ENCODE measurements at places on chromosomes 5 and 9.

DNA sequence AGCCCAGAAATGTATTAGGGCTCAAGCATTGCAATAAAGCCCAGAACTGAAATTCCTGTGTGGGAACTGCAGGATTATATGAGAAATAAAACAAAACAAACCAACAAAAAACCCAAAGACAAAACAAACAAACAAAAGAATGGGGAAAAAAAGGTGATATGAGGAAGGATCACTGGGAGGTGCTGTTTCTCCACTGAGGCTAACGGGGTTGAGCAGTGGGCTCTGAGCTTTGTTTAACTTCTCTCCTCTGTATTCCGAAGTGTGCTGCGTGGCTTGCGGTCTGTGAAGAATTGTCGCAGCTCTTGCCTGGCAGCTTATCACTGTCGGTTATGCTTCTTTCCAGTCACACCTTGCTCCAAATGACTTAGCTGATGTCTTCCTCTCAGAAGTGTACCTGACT lies 106.3 kb downstream of the TENT4A start:
- DNase-seq: no peak

DNA sequence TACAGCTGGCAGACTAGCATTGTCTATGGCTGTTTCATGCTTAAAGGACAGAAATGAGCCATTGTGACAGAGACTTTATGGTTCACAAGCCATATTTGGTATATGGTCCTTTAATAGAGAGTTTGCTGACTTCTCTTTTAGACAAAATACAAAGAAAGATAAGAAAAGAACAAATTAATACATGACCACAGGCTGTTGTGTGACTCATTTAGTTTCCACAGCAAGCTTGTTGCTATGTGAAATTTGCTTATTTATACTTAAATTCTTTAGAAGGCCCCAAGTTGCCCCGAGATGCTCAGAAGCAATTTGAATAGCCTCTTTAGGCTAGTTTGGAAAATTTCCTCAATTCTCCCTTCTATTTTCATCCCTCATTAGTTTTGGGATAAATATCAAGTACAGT lies 315.3 kb upstream of the RPS23 start:
- DNase-seq: peak; percentile 4

DNA sequence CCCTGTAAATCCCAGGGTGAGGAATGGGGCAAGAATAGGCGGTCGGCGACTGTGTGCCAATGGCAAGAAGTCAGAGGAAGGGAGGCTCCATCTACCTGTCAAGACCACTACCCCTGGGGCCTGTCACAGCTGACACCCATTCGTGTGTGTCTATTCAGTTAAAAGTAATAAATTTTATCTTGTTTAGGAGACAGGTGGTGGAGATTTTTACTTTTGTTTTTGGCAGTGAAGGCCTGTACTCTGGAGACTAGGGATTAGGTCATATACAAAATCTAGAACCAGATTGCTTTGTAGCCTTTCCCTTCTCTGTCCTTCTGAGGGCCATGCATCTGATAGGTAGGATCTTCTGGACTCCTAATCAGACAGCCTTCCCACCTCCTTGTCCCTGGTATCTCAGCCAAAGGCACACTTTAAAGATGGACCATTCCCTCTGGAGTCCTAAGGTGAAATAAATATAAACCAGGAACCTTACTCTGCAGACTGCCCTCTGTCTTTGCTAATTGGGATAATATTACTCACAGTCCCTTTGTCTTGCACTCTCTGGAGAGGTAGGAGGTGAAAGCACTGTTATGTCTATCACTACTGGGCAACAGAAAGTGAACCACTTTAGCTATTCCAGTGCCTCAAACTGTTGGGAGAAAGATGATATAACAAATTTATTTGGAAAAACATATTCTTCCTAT lies 213.2 kb upstream of the ACTBL2 start:
- no peak for DNase-seq

- peak; percentile 92 for DNase-seq
Observed at GRCh38 chr9:20684035-20684874, at the start of gene FOCAD. TSS of gene FOCAD (plus strand) at chr9:20684259. CDS start at chr9:20715354, 31,095 bp downstream.

DNA sequence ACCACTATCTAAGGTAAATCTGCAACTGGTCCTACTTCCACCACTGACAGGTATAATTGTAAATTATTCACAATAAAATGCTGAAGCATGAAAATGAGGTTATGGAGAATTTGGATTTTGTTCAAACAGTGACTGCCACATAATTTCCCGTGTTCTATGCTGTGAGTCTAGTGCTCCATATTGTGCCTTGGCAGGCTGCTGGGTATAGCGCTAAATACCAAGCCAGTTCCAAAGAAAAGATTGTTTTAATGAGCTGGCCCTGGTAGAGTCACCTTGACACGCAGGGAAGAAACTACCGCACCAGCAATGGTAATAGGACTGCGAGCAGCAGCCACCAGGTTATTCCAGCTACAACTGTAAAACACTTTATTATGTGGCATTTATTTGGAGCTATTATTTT lies 30.4 kb downstream of the PSMB7 start:
- DNase-seq: no peak

DNA sequence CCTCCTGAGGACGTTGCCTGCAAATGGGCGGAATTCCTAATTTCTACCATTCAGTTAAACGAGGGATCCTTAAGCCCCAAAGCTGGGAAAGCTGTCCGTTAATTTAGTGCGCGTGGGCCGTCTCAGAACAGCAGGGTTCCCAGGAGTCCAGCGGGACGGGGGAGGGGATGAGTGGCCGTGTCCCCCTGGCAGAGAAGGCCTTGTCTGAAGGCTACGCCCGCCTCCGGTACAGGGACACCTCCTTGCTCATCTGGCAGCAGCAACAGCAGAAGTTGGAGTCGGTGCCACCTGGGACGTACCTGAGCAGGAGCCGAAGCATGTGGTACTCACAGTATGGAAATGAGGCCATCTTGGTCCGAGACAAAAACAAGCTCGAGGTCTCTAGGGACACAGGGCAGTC lies 1.3 kb downstream of the BRD3OS start:
- no peak for DNase-seq

DNA sequence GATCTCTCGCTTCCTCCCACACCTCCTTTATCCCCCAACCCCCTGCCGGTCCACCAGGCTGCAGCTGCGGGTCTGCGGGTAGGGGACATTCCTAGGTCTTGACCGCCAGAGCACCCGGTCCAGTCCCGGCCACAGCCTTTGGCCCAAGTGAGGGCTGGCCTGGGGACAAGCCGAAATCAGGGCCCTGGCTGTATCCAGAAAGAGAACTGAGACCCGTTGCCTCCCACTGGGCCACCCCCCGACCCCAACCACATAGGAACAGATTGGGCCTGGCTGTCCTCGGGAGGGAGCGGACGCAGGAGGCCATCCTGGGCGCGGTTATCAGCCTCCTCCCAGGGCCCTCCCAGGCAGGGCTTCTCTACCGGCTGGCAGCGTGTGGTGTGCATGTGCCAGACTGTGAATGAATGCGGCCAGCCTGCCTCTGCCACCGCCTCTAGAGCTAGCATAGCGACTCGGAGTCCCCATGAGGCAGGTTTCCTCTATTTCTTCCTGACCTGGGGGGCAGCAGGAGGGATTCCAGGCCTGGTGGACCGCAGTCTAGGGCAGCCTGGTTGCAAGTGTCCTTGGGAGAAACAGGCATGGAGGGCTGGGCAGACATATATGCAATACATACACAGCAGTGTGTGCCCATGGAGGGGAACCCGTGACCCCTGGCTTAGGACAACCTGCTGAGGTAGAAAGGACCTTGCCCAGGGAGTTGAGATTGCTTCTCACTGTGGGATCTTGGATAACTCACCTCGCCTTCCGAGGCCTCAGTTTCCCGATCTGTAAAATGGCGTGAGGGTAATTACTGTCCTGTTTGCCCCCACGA lies 1.2 kb downstream of the N4BP3 start:
- DNase-seq: no peak

DNA sequence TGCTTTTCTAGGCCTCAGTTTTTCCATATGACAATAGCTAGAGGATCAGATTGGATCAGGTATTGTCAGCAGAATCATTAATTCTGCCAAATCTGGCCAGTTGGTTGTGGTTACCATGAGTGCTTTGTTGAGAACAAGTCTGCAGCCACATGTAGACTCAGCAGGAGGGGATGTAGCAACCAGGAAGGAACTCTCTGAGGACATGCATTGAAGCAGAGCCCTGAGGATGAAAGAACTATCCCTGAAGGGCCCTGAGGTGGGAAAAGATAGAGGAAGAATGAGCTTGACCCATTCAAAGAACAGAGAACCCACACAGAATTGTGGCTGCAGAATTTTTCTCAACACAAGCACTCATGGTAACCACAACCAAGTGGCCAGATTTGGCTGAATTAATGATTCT lies 60.1 kb upstream of the AFAP1L1 start:
- DNase-seq: peak; percentile 77

- no peak for DNase-seq
Observed at GRCh38 chr5:92378966-92379611, 996.0 kb upstream of the ARRDC3 start.

- DNase-seq: no peak
Observed at GRCh38 chr5:143030349-143030748, 260.2 kb downstream of the ARHGAP26 start.

DNA sequence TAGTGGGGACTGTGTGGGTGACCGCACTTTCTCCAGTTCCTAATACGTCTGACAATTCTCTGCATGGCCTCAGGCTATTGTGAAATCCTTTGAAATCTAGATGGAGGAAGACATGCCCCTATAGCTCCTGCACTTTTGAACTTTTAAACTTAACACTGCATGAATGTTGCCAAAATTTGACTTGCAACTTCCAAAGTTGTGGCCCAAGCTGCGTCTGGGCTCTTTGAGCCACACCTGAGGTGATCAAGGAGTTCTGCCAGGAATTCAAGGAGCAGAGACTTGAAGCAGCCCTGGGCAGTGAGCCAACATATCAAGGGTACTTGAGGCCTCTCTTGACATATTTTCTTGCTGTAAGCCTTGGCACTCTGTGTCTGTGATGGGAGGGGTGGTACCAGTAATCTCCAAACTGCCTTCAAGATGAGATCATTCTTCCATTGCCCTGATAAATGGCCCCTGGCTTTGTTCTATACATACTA lies 1336.1 kb upstream of the CDH9 start:
- DNase-seq: no peak

DNA sequence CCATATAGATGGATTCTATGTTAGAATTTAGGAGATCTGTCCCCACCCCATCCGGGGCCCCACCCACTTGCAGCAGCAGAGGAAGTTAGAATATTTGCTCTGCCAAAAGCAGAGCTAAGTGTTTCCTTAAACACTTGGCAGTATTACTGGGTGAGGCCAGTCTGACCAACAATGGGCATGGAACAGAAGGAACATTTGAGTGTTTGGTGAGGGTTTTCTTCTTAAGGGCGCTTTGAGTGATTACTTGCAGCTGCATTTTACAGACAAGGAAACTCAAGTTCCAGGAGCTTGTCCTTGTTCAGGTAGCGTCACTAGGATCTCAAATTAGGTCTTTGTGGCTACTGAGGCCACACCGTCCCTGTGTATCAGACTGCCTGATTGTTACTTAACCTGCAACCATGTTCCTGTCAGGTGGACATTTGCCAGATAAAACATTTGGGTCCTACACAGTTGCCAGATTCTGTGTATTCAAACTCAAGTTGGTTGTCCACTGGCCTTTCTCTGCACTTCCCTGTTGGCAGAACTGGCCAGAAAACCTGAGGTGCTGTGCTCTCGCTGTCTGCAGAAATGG lies 59.3 kb downstream of the SLC46A2 start:
- peak; percentile 13 for DNase-seq

Measured in AG10803 (cell line).